ENCODE measurements at places on chromosomes 5 and 9. TPM values are rescaled to one million over a fixed set of nuclear protein-coding genes. Genes with fewer than 3 reads are reported as not detected.

Gene ZNF300
- total RNA-seq, result 3.5 TPM

Gene GPR150
- total RNA-seq, result 0.34 TPM

Gene IFT74
- total RNA-seq, result 18.5 TPM

Gene CBY3
- total RNA-seq, result not detected

Gene PDLIM4
- total RNA-seq, result 13.7 TPM

Gene CDK9
- total RNA-seq, result 33.1 TPM

Gene CDC25C
- 6.9 TPM for total RNA-seq

Gene NTNG2
- total RNA-seq, result 4.5 TPM

Gene CDX1
- not detected for total RNA-seq

Gene PNPLA7
- total RNA-seq, result 0.69 TPM

Gene SPACA9
- total RNA-seq, result 1.00 TPM

Gene TAF1L
- total RNA-seq, result under 0.01 TPM

Gene LMX1B
- not detected for total RNA-seq

Gene PCDHB10
- total RNA-seq, result not detected

Gene TMEM252
- total RNA-seq, result not detected

Gene SYNPO
- 3.6 TPM for total RNA-seq

Gene LCNL1
- total RNA-seq, result not detected

Gene SLC6A3
- total RNA-seq, result not detected

Gene CARD9
- total RNA-seq, result 0.33 TPM

Gene GPRIN1
- 14.3 TPM for total RNA-seq

Gene RNF183
- total RNA-seq, result not detected

Gene TMEM232
- 3.3 TPM for total RNA-seq

Gene CAMK4
- total RNA-seq, result under 0.01 TPM

Gene SLC6A7
- total RNA-seq, result not detected

Gene CYLC2
- total RNA-seq, result not detected

Gene CD180
- not detected for total RNA-seq

Gene SLC36A2
- total RNA-seq, result not detected

Measured in melanocyte of skin (primary cell).